ACHN (cell line): ENCODE measurements at places on chromosomes 1 and 21.
A peak's percentile ranks its signal among the peaks of the same experiment; 100 is the strongest.

DNA sequence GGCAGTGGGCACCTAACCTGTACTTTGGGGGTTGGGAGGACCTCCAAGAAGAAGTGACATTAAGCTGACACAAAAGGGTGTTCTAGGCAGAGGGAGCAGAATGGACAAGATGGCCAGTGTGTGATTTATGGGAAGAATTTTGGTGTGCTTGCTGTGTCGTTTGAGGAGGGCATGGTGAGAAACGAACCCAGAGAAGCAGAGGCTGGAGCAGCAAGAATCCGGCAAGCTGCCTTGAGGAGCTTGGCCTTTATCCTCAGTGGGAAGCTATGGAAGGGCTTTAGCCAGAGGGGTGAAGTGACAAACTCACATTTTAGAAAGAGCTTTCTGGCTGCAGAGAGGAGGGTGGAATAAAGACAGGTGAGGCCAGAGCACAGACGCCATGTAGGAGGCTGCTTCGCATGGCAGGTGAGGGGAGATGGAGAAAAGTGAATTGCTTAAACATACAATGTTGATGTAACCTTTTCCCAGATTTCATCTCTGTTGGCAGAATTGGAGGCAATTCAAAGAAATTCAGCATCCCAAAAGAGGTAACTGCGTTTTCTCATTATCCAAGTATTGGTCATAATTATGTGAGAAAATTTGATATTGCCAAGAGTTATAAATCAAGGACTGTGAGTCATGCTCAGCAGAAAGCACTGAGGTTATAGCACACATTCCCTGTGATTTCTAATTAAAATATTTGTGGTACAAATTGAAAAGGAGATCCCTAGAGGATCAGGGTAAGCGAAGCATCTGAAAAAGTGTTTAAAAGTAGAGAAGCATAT, 26.5 kb downstream of the TRIM45 start:
- DNase-seq = no peak

GRCh38 chr1:91842563-91842962, 43.4 kb downstream of the TGFBR3 start:
- DNase-seq = no peak

GRCh38 chr1:200354243-200354642, 55.6 kb downstream of the ZNF281 start:
- no peak for DNase-seq

- peak; percentile 61 for DNase-seq
These were observed 80.2 kb upstream of the GREM2 start for GRCh38 chr1:240691909-240692705.

DNA sequence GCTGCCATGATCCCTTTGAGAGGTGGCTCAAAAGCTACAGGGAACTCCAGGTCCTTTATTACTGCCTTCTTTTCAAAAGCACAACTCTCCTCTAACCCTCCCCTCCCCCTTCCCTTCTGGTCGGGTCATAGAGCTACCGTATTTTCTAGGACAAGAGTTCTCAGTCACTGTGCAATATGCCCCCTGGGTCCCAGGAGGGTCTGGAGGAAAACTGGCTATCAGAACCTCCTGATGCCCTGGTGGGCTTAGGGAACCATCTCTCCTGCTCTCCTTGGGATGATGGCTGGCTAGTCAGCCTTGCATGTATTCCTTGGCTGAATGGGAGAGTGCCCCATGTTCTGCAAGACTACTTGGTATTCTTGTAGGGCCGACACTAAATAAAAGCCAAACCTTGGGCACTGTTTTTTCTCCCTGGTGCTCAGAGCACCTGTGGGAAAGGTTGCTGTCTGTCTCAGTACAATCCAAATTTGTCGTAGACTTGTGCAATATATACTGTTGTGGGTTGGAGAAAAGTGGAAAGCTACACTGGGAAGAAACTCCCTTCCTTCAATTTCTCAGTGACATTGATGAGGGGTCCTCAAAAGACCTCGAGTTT, 3.1 kb downstream of the BTG2 start:
- DNase-seq = no peak

GRCh38 chr1:245092638-245092976, 62.2 kb upstream of the KIF26B start:
- DNase-seq = no peak

- DNase-seq = peak; percentile 59
These were observed 7.0 kb downstream of the AKT3 start for GRCh38 chr1:243842978-243843511.

DNA sequence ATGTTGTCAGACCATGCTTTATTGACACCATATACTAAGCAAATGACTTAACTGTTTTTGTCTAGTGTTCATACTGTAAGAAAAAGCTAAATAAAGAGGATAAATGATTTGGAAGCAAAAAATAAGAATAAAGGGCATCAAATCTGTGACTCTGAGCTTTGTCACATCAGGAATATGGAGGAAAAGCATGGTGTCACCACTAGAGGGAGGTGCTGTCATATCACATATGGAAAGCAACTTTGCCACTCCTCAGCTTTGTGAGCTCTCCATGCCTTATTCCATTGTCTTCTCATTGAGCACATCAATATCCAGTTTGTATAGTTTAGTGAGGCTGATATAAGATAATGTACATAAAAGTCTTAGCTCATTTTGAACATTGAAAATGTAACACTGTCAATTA, 20.8 kb upstream of the GBP1 start:
- DNase-seq = peak; percentile 64

DNA sequence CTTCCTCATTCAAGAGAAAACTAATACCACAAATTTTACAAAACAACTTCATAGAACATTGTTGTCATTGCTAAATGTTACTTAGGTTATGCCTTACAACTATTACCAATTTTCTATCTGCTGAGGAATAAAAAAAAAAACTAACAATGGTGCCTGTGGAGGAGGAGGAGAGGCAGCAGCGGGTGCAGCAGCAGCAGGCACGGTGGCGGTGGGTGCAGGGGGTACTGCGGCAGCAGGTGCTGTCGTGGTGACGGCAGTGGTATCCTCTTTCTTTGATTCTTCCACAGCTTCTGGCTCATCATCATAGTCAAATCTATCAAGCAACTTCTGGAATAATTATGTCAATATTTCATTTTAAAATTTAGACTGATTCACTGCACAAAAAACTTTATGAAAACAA, 35.5 kb downstream of the SCAF4 start:
- DNase-seq = no peak

- no peak for DNase-seq
These were observed 11.3 kb upstream of the DIPK1A start for GRCh38 chr1:92972409-92973129.

DNA sequence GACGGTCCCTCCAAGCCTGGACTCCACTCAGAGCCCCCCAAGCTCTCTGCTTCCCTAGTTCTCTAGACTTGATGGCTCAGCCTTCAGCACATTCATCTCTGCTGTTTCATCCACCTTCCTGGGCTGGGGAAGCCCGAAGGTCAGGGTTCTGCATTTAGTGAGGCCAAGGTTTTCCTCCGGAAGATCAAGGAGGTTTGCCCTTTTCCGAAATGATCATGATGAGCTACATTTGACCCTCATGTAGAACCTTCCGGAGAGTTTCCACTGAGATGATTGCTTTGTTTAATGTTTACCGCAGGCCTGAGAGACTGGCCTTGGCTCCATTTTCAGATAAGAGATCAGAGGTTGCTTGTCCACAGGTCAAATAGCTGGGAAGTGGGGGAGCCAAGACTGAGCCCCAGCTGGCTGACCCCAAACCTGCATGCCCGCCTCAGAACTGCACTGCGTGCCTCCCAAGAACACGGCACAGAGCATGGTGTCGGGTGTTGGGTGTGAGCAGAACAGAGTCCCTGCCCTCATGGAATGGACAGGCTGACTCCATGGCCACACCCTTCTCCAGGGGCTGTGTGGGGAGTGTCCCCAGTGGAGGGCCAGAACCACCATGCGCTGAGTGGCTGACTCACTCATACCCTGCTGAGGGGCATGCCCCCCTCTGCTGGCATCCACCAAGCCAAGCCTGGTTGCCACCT, 200.8 kb upstream of the TMEM51 start:
- DNase-seq = no peak
